ENCODE measurements at places on chromosomes 7 and 10.

- peak; percentile 4 for DNase-seq
Measured at GRCh38 chr7:148286150-148286549, 304.4 kb upstream of the C7orf33 start.

- DNase-seq = no peak
Measured at GRCh38 chr7:80643336-80643915, 5.0 kb downstream of the CD36 start.

- peak; percentile 23 for DNase-seq
Measured at GRCh38 chr10:49115015-49115795, at the start of gene VSTM4. Gene VSTM4 (minus strand): TSS chr10:49115522. CDS start chr10:49115485, 37 bp downstream.

DNA sequence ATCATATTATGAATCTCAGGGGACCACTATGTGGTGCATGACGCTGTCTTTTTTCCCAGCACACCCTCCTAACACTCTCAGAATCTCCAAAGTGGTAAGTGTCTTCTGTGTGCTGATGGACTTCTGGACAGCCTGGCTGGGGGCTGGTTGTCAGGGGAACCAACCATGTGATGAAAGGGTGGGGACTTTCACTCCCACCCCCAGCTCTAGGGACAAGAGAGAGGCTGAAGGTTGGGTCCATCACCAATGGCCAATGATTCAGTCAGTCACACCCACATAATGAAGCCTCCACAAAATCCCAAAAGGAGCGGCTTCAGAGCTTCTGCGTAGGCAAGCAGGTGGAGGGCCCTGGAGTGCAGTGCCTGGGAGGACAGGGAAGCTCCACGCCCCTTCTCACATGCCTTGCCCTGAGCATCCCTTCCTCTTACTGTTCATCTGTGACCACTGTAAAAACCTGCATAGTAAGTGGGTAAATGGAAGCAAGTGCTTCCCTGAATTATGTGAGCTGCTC lies 44.6 kb downstream of the RASGEF1A start:
- no peak for DNase-seq

DNA sequence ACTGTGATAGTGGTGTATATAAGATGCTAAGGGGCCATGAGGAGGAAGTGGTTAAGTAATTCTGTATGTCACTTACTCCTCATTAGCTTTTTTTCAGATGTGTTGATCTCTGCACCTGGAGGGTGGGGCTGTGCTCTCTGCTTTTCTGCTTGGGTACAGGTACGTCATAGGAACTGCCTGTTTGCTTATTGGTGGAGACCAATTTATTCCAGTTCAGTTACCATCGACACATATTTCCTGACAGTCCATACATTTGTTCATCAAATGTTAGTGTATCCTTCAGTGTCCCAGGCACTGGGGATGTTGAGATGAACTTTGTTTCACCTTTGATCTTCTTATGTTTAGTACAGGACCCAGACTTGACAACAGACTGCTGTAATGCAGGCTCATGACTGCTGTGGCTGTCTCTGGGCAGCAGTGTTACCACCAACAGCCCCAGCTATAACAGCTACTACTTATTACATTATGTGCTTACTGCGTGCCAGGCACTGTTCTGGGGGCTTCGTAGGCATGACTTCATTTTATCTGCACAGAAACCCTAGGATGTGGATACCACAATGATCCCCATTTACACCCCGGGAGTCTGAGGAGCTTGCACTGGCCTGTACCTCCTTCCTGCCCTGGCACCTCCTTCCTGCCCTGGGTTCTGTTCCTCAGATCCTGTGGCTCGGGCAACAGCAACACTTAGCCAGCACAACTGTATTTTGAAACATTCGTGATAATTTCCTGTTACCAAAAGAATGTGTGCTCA lies 87.4 kb downstream of the BUB3 start:
- no peak for DNase-seq

DNA sequence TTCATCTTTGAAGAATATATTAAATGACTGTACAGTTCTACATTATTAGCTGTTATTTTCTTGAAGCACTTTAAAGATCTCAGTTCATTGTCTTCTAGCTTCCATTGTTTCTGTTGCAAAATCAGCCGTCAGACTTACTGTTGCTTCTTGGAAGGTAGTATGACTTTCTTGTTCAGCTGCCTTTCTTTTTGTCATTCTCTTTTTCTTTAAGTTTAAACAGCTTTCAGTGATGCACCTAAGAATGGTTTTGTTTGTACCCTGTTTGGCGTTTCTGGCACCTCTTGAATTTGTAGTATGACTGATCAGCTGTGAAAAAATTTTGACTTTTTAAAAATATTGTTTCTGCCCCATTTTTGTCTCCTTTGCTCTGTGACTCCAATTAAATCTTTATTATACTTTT lies 9.3 kb downstream of the MKLN1 start:
- DNase-seq = no peak

DNA sequence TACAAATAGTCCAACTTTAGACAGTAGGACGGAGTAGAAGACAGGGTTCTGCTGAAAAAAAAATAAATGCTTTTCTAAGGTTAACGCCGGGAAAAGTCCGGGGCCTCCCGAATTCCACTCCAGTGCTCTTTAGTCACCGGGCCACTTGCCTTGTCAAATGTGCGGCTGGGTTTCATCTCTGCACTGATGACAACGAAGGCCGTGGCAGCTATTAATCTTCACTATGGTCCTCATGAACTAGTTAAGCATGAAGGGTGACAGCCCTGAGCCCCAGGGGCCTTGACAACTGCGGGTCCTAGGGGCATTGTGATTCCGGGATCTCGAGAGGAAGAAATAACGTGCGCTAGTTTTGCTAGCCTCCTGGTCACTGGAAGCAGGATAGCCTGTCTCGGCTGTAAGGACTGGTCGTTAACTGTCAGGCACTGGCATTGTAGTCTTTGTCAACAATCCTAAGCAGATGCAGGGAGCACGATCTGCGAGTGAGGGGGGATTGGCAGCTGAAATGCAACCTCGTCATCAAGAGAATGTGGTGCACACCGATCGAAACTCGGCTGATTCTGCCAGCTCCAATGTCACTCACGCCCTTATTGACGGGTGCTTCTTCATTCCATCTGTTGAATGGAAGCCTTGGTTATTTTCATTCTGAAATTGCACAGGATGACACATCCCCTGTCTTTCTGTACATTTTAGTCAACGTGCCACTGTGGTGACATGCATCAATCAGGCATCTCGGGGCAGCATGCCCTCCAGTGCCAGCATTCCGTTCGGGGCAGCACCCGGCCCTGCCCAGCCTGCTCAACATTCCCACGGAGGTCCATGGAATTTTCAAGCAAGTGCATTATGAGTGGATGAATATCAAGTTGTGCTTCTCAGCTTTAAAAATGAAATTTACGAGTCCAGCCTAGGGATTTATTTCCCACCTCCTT lies 51.6 kb upstream of the MGMT start:
- DNase-seq = no peak

- DNase-seq = no peak
Measured at GRCh38 chr7:26930845-26931244, 66.5 kb upstream of the SKAP2 start.

GRCh38 chr10:53898532-53898931 lies 902.5 kb downstream of the PCDH15 start:
- no peak for DNase-seq

DNA sequence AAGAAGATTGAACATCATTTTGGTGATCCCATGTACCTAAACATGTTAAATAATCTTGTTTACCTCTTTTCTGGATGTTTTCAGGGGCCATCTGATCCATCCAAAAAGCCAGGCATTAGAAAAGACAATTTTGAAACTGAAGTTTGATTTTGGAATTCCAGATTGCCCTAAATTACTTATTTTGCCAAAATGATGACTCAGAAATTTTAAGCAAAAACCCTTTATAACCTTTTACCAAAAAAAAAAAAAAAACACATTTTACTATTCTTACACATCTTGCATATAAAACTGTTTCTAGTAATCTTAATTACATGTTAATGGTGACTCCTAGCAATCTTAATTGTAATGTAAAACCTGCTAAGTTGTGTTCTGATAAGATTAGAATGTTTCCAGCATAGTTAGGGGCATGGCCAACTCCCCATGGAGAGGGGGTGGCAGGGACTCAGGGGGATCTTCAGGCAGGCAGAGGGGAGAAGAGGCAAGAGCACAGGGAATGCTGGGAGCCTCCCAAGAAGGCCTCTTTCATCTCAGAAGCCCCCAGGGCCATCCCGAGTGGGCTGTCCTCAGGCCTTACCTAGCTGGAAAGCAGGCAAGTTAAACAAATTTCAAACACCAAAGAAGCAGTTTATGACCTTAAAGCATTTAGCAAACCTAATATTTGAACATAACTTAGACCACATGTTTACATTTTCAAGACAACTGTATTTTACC lies 25.8 kb upstream of the AKR1C3 start:
- DNase-seq = no peak

GRCh38 chr10:130136226-130137089 lies at the start of gene GLRX3:
Gene GLRX3 (plus strand): TSS chr10:130136391. CDS start chr10:130136421, 30 bp downstream.
- DNase-seq = peak; percentile 75

DNA sequence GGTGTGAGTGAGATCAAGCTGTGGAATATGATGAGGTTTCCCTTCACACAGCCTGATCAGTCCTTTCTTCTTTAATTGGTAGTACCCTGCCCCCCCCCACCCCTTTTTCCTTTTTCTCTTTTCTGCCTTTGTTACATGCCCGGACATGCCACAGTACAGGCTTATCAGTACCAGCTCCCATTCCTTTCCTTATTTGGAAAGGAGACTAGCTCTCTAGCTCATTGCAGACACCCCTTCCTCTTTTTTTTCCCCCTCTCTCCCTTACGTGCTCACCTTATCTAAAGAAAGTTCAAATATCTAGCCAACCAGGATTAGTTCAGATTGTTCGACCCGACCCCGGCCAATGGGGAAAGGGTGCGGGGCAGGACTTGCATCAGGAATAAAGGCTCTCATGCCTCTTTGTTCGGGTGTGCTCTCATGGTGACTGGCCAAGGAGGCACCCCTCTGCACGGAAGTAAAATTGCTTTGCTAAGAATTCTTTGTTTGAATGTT lies 230.4 kb downstream of the ACTR3B start:
- DNase-seq = no peak

DNA sequence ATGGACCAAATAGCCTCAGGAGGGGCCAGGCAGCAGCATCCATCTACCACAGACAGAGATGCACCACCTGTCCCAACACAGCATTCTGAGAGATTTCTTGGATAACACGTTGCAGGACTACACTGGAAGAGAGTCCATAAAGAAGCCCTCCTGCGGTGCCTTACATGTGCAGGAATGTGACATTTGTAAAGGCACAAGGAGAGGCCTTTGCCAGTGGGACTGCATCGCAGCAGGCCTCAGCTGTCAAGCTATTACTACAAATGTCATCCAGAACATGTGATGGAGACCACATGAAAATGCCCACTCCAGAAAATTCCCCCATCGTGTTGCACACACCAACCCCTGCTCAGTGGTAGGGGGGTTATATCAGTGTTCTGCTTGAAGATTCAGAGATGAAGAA lies 77.4 kb downstream of the ATXN7L1 start:
- no peak for DNase-seq

- DNase-seq = no peak
Measured at GRCh38 chr10:6786579-6787031, 206.5 kb upstream of the PRKCQ start.

GRCh38 chr7:139673230-139673629 lies 104.6 kb downstream of the HIPK2 start:
- DNase-seq = no peak

DNA sequence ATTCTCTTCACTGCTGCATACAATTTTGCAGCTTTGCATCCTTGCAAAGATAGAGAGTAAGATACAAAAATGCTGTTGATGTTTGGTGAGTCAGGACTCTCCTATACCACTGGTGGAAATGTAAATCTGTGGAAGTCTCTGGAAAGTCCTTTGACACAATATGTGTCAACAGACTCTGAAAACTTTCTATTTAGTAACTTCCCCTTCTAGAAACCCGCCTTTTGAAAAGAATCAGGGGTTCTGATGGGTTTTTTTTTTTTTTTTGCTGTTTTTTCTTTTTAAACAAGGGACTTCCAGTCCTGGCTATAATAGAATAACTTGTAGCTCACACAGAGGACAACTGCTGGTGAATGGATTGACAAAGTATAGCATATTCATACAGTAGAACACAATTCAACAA lies 16.4 kb downstream of the NOD1 start:
- DNase-seq = no peak

DNA sequence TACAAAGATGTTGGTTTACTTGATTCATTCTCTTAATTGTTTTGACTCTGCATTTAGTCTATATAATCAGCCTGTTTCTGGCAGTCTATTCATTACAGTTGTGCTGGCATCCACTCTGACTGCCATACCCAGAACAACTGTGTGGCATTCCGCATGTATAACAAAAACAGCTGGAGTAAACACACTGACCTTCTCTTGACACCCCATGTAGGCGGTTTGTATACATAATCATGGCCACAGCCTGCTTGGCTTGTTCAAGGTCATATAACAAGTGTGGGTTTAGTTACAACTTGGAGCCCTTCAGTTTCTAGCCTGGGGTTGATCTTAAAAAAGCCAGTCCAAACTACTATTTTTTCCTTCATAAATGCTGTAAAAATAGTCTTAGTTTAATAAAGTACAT lies 70.9 kb downstream of the MBL2 start:
- no peak for DNase-seq

- no peak for DNase-seq
Measured at GRCh38 chr10:46240684-46241565, 45.9 kb upstream of the ANTXRL start.

- DNase-seq = no peak
Measured at GRCh38 chr7:98086281-98086718, 20.4 kb upstream of the LMTK2 start.

GRCh38 chr7:40419806-40420205 lies 285.0 kb downstream of the SUGCT start:
- DNase-seq = no peak

- no peak for DNase-seq
Measured at GRCh38 chr10:100510533-100511308, 8.9 kb downstream of the SEC31B start.

- DNase-seq = no peak
Measured at GRCh38 chr10:117162093-117163060, 24.3 kb upstream of the VAX1 start.

DNA sequence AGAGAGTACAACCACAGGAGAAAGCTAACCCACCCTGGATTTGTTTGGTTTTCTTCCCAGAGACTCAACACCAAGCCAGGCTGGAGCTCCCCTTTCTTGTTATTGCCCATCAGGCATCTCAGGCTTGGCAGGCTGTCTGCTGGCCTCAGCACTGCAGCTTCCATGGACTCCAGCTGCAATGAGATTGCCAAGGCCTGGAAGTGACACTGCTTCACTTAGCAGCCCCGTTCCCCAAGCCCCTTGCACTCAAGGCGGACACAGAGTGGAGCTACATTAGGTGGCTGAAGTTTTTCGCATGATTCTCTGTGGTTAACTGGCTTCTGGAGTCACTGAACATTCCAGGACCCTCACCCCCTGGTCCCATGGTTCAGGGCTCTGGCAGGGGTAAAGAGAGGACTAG lies 163.1 kb upstream of the GDF10 start:
- no peak for DNase-seq

GRCh38 chr7:151408839-151409666 lies 785 bp downstream of the WDR86 start:
- DNase-seq = no peak

- no peak for DNase-seq
Measured at GRCh38 chr7:116630357-116630756, 41.6 kb upstream of the MET start.

GRCh38 chr7:133292631-133293030 lies 39.8 kb downstream of the EXOC4 start:
- DNase-seq = no peak

- DNase-seq = no peak
Measured at GRCh38 chr10:114045136-114046086, 1.7 kb downstream of the ADRB1 start.

Measured in Caki2 (cell line).